Spinal cord (tissue), 10 donors: ENCODE measurements at places on chromosomes 2 and 18. TPM values are rescaled to one million over a fixed set of nuclear protein-coding genes. Genes with fewer than 3 reads are reported as not detected.

Gene CDH19
- total RNA-seq: 28.5 TPM

Gene ATP8B1
- total RNA-seq: 14.4 TPM

Gene ALK
- total RNA-seq: 12.4 TPM

Gene MALT1
- total RNA-seq: 28.4 TPM

Gene HPCAL1
- total RNA-seq: 43.8 TPM

Gene SPC25
- 6.9 TPM for total RNA-seq

Gene CHN1
- total RNA-seq: 66.2 TPM

Gene ABCG8
- 1.1 TPM for total RNA-seq

Gene C1QL2
- total RNA-seq: 0.11 TPM

Gene ASPRV1
- 4.9 TPM for total RNA-seq

Gene NGEF
- total RNA-seq: 15.4 TPM

Gene PRKAG3
- total RNA-seq: 0.06 TPM

Gene KLHL41
- total RNA-seq: 3.0 TPM

Gene SGO2
- 6.9 TPM for total RNA-seq
